ENCODE measurements at places on chromosomes 7 and 10.

DNA sequence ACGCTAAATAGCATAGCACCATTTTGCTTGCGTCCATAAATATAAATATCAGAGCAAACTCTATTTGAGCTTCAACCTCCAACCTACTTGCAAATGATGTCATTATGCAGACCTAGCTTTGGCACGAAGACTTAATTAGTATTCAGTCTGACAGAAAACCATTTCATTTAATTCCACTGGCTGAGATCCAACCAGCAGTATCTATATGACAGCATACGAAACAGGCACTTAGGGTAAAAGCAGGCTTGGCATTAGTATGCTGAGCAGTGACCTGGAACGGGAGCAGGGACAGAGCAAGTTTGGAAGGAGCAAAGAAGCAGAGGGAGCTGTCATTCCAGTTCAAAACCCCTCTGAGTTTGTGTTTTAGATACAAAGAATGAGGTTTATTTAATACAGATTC is 312.5 kb upstream of the CHRM2 start:
- no peak for DNase-seq

DNA sequence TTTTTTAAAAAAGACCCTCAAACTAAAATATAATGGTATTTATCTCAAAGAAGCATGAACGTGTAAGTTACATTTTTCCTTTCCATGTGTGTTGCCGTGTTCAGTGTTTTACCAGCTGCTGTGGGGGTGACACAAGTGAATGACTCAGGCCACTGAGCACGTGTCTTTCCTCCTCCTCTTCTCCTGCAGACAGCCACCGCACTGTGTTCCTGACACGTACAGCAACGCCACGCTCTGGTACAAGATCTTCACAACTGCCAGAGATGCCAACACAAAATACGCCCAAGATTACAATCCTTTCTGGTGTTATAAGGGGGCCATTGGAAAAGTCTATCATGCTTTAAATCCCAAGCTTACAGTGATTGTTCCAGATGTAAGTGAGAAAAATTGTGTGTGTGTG is 29.7 kb downstream of the TMEM248 start:
- no peak for DNase-seq

GRCh38 chr7:8629504-8629903 is 196.1 kb downstream of the NXPH1 start:
- DNase-seq: no peak

GRCh38 chr7:41824284-41824683 is 121.4 kb upstream of the INHBA start:
- no peak for DNase-seq

GRCh38 chr7:29866490-29866930 is 60.2 kb downstream of the WIPF3 start:
- no peak for DNase-seq

GRCh38 chr10:12308057-12308456 is 41.3 kb upstream of the CAMK1D start:
- DNase-seq: no peak

DNA sequence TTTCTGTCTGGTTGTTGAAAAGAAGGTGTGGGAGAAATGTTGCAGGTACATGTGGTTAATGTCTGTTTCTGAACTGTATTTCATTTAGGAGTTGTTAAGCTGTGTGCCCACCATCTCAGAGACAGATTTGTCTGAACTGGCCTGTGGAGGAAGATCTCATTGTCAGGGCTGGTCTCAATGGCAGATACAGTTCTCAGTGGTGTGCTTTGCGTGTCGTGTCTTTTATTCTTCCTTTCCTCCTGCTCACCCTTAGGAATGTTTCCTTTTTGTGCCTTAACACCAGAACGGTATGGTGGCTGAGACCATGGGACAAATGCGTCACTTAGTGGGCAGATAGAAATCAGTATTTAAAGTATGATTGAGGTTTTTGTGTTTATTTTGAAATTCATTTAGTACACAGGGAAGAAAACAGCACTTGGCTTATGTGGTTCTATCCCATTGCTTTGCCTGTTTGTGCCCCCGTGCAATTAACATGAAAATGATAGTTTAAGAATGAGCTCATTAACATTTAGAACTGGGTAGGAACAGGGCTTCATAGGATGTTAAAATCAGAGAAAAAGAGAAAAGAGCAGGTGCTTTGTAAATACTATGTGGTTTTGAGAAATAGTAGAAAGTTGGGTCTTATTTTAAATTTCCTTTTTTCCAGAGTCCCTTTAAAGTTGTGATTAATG is 112.6 kb downstream of the AUTS2 start:
- no peak for DNase-seq

- no peak for DNase-seq
Observed at GRCh38 chr10:100128951-100129350, 47.3 kb upstream of the CPN1 start.

- no peak for DNase-seq
Observed at GRCh38 chr10:44394696-44395381, 9.9 kb upstream of the CXCL12 start.

DNA sequence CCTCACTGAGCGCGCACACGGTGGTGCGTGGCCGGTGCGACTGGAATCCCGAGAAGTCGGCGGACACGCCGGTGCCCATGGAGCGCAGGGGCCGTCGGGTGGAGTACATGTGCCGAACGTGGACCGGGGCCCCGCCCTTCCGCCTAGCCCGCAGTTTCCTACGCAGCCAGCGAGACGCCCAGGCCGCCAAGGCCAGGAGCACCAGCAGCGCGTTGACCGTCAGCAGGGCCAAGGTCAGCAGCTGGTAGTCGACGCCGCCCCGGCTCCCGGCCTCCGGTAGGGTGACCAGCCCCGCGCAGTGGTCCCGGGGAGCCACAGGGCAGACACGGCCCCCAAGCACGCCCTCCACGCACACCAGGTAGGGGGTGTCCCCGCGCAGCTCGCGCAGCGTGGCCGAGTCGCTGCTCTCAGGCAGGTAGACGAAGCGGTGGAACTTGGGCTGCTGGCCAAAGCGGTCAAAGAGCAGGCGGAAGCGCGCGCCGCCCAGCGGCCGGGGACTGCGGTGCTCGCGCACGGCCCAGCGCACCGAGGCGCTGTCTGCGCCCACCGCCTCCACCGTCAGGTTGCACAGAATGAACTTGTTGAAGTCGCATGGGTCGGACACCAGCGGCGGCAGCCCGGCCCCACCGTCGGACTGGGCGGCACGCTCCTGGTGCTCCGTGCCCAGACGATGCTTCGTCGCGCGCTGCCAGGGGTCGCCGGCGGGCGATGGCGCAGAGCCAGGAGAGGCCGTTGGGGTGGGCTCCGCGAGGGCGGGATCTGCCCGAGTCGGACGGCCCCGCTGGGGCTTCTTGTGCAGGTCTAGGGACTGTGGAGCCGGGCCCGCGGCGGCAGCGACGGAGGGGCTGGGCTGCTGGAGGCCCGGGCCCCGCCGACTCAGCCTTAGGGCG is 2.2 kb downstream of the TRIL start:
- DNase-seq: no peak
